ENCODE measurements at places on chromosomes 11 and 22.

- DNase-seq, result no peak
These were observed 49.9 kb upstream of the PDE3B start for GRCh38 chr11:14593671-14594070.

- DNase-seq, result no peak
These were observed 154.5 kb downstream of the OR4C45 start for GRCh38 chr11:50187220-50187619.

DNA sequence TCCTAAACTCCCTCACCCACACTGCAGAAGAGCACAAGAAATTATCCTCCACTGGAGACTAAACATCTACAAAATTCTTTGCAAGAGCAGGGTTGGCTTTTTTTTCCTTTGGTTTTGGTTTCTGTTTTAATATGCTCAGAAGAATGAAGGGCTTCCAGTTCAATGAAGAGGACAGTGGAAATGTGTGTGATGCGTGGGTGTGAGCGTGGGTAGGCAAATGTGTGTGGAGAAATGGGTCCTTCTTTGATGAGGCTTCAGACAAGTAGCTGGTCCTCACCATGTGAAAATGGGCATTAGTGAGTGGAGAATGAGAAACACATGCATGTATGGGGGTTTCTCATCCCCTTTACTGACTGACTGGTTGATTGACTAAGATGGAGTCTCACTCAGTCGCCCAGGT, 263.3 kb upstream of the SYN3 start:
- no peak for DNase-seq

DNA sequence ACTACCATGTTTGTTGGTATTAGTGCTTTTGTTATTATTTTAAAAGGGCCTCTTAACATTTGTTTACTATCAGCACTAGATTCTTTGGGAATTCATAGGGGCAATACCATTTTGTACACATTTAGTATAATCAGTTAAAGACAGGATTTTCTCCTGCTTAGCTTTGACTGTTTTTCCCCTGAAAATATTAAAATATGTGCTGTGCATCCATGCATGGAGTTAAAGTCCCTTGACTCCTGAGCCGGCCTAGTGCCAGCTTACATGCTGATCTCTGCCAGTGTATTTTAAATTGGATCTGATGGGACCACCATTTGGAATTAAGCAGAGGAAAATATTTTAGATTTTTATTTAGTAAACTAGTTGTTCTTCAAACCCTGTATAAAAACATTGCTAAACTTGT, 161.4 kb downstream of the METTL15 start:
- no peak for DNase-seq

DNA sequence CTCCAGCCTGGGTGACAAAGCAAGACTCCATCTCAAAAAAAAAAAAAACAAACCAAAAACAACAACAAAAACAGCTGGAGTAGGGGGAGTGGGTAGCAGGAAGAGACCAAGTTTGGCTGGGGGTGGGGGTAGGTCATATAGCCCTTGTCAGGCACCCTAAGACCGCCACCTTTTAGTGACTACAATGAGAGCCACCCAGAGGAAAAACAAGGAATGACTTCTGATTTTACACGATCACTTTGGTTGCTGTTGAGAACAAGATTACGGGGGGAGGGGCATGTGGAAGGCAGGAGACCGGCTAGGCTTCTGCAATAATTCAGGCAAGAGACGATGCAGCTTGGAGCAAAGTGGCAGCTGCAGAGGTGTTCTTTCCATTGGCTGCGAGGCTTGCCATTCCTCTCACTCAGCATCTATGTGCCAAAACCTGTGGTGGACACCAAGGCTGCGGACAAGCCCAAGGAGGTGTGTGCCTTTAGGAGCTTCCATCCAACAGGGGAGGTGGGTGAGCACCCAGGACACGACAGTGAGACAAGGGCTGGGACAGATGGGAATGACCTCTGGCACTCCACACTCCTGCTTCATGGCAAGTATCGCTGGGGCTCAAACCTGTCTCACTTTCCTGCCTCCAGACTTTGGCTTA, 1.7 kb downstream of the RPS19BP1 start:
- DNase-seq, result peak; percentile 55

DNA sequence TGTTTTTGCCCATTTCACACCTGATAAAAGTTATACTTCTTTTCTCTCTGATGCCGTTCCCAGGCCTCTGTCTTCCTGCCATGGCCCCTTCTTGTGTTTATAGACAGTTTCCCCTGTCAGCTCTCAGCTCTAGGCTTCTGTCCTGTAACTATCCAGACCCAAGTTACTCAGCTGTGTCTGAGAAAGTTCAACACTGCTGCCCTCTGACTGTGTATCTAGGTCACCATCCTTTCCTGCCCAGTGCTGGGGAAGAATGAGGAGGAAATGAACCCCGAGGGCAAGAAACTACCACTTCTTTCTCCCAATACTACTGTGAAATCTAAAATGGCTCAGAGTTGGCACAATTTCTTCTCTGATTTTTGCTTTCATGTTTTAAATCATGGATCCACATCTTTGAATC, 29.6 kb downstream of the SNX19 start:
- no peak for DNase-seq

DNA sequence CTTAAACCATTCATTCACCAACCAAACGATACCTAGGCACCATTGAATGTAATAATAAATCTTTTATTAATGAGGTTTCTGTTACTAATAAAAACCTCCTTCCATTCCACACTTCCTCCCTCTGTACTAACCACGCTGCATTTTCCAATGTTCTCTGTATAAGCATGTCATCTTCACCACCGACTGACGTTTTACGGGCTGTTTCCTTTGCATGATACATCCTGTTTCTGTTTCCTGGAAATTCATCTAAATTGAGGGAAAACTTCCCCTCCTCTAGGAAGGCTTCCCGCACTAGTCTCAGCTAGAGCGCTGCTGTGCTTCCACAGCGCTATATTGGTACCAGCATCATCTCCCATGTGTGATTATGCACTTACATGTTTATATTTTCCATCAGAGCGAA, 2.1 kb downstream of the OR4D10 start:
- DNase-seq, result no peak

- DNase-seq, result no peak
These were observed 1.2 kb downstream of the KCNQ1OT1 start for GRCh38 chr11:2698386-2699184.

- no peak for DNase-seq
These were observed 160.4 kb downstream of the ENTHD1 start for GRCh38 chr22:39733191-39733590.

DNA sequence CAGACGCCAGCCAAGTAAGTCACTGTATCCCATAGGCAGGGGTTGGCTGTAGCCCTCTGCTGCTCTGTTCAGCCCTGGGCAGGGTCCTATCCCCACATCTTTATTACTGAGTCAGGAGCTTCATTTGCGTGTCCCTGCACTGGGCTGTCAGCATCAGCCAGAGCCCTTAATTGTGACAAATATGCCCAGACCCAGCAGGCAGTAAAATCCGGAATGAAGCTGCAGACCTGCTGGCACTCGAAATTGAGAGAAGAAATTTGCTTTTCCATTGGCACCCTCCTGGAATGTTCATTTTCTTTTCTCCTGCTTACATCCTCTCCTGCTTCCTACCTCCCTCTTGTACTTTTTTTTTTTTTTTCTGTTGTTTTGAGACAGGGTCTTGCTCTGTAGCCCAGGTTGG, 43.8 kb downstream of the CEP164 start:
- no peak for DNase-seq

DNA sequence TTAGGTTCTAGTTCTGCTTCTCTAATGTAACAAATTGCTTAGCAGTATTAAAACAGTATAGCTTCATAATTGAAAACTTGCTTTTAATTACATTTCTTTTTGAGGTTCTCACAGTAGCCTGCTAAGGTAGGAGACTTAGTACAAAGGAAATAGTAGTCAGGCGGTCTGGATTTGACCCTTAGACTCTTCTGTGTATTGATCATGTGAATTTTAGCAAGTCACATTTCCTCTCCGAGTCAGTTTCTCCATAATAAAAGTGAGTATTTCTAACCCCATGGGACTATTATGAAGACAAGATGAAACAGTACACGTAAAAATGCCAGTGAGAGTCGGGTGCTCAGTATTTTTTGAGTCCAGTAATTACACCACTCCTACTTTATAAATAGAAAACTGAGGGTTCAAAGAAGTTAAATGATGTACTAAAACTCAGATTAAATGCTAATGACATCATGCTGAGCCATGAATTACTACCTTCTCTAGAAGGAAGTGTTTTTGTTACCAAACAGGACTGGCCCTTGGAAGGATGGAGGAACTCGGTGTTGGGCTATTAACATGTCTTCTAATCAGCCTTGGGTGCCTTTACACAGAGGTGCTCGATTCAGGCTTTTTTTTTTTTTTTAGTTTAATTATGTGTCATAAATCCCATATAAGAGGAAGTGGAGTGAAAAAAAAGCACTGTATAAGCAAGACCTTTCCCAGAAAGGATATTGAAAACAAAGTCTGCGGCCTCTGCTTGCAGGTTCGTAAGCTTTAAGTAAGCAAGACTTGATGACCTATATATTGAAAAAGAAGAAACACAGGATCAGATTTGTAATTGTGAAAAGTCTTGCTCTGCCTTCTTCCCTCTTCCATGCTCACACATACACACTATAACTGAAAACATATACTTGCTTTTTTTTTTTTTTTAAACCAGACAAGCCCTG, 109.0 kb downstream of the EMSY start:
- no peak for DNase-seq

GRCh38 chr22:29689880-29690213, 30.0 kb upstream of the CABP7 start:
- DNase-seq, result peak; percentile 69

DNA sequence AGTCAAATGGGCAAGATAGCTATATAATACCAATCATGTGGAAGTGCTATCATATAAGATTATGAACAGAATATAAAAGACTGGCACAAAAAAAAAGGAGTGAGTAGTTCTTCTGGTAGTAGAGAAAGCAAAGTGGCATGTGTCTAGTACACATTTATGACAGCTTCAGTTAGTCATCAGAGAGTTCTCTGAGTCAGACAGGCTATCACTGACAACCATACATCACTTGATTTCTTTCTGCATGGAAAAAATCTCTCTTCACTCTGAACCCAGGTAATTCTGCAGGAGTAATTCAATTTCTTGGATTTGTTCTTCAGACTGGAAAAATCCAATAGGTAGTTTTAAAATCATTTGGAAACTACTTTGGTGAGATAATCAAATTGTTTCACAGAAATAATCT, 286.8 kb upstream of the ANO3 start:
- DNase-seq, result no peak

DNA sequence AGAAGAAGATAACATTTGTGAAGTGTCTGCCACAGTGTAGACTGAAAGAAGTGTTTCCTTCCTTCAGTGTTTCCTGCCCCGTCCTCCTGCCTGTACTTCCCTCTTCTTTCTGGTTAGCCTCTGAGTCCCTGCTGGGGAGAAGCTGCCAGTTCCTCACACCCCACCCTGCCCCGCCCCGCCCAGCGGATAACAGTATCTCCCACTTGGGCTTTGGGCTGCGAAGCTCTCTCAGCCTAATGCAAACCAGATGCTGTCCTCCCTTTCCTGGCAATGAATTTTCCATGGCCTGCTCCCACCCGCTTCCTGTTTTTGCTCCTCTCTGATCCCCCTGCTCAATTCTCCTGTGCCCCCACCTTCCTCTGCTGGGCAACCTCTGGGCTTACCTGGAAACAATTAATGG, 5.2 kb upstream of the RAB3IL1 start:
- no peak for DNase-seq

- DNase-seq, result no peak
These were observed 10.5 kb upstream of the MFNG start for GRCh38 chr22:37496651-37497050.
